ENCODE measurements at places on chromosomes 11 and 22. TPM values are rescaled to one million over a fixed set of nuclear protein-coding genes. Genes with fewer than 3 reads are reported as not detected.

The BACE1-AS gene
- 2.4 TPM for total RNA-seq

The PGA4 gene
- not detected for total RNA-seq

The CRYBA4 gene
- total RNA-seq, result 0.29 TPM

The ZNF280B gene
- 9.1 TPM for total RNA-seq

The DKK3 gene
- total RNA-seq, result 1.1 TPM

The PIM3 gene
- 108 TPM for total RNA-seq

DNA sequence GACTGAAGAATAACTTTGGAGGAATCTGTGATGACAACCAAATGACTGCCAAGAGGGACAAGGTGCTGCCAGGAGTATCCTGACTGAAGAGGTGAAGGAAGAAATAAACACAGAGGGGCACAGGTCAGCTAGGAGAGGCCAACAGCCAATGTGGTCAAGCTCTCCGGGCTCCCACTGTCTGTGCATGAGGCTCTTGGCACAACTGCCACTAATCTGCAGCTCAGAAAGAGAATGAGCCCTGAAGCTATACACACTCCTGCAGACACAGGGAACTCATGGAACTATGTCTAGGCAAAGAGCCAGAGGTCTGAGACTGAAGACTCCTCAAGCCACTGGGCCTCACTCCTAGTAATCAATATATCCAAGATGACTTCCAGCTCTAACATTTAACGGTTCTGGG lies 7.0 kb downstream of the THRSP start:
- DNase-seq, result no peak

All from SK-MEL-5 (cell line).